ENCODE measurements at places on chromosomes 1 and 21.

DNA sequence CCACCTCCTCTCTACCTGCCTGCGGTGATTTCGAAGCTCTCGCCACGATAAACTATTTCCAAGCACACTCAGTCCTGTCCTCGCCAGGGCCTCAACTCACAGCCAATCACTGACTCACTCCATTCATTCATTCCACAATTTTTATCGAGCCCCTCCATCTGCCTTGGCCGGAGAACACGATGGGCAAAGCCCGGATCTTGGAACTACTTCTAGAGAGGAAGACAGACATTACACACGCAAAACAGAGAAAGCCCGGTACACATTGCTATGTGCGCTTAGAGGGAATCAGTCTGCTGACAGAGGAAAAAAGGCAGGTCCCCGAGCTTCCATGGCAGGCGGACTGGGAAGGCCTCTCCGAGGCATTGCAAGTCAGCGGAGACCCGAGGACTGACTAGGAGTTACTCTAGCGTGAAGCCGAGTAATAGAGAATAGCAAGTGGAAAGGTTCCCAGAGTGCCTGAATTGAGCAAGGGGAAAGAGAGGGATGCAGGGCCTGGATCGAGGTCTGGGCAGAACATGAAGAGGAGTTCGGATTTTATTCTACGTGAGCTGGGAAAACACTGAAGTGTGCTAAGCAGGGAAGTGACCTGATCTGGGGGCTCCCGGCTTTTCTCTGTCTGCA is 54.2 kb upstream of the DNAJC6 start:
- DNase-seq = peak; percentile 60

- no peak for DNase-seq
These were observed 4.1 kb downstream of the ABCD3 start for GRCh38 chr1:94422115-94422820.

DNA sequence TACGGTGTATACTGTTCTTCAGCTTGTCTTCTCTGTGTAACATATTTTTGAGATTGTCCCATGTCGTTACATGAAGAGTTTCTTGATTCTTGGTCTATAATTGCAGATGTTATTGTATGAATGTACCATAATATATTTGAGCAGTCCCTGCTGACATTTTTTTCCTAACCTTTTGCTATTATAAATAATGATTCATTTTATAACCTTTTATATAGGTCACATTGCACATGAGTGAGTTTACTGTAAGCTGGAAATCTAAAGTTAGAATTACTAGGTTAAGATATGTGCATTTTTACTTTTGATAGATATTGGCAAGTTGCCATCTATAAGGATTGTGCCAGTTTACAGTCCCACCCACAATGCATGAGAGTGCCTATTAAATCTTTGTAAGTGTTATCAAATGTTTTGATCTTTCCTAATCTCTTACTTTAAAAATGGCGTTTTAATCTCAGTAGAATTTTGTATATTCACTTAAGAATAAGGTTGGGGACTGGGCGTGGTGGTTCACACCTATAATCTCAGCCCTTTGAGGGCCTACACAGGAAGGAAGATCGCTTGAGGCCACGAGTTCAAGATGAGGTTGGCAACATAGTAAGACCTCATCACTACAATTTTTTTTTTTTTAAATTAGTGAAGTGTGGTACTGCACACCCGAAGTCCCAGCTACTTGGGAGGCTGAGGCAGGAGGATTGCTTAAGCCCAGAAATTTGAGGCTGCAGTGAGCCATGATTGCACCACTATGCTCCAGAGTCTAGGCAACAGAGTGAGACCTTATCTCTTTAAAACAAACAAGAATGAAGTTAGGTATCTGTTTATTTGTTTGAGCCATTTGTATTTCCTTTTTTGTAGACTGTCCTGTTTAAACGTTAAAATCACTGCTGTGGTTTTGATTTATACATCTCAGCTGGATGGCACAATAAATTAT is 36.5 kb downstream of the ZMYM1 start:
- DNase-seq = peak; percentile 13

DNA sequence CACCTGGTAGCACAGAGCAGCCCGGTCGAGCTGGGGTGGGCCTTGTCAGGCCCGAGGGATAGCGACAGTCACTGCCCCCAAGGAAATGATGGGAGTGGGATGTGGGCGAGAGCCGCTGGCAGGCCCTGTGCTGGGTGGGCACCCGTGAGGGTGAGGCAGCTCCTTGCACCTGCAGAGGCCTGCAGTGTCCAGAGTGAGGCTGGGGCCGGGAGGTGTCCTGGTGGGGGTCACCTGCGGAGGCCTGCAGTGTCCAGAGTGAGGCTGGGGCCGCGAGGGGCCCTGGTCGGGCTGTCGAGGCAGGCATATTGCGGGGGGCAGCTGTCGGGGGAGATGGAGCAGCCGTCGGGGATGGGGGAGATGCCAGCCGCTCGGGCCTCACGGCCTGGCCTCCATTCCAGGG is 49.5 kb downstream of the SLC19A1 start:
- no peak for DNase-seq

DNA sequence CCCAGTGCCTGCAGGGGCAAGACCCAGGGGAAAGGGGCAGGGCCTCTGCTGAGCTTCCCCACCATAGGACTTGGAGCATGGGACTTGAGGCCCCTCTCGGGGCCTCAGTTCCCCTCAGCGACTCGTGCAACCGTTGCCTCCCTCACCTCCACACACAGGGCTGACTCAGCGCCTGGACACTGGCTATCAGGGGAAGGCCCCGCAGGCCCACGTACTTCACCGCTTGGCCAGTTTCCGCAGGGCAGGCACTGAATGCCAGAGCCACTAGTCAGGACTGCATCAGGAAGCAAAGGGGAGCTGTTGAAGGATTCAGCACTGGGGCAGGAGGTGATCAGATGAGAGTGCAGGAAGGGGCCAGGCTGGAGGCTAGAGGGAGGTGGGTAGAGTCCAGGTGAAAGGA is 15.5 kb upstream of the FAM131C start:
- no peak for DNase-seq

GRCh38 chr1:181095763-181096184 is 7.3 kb downstream of the IER5 start:
- DNase-seq = no peak

GRCh38 chr1:162422662-162423375 is 10.9 kb upstream of the SH2D1B start:
- peak; percentile 69 for DNase-seq

GRCh38 chr1:5975133-5975880 is 16.9 kb downstream of the NPHP4 start:
- peak; percentile 75 for DNase-seq

DNA sequence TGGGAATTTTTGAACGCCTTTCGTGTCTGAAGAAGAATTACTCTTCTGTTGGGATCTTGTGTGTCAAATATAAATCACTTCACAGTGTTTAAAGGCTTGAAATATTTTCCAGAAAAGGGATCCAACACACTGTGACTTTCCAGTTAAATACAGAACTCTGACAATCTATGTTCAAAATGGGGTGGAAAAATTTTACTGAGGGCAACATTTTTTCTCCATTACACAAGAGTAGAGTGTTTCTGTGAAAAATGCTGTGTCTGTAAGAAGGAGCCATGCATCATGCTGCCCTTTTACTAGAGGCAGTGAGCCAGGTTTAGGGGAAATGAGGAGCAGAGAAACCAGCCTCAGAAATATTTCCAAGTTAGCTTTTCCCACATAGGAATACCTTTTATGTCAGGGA is 86.5 kb downstream of the VPS13D start:
- no peak for DNase-seq

DNA sequence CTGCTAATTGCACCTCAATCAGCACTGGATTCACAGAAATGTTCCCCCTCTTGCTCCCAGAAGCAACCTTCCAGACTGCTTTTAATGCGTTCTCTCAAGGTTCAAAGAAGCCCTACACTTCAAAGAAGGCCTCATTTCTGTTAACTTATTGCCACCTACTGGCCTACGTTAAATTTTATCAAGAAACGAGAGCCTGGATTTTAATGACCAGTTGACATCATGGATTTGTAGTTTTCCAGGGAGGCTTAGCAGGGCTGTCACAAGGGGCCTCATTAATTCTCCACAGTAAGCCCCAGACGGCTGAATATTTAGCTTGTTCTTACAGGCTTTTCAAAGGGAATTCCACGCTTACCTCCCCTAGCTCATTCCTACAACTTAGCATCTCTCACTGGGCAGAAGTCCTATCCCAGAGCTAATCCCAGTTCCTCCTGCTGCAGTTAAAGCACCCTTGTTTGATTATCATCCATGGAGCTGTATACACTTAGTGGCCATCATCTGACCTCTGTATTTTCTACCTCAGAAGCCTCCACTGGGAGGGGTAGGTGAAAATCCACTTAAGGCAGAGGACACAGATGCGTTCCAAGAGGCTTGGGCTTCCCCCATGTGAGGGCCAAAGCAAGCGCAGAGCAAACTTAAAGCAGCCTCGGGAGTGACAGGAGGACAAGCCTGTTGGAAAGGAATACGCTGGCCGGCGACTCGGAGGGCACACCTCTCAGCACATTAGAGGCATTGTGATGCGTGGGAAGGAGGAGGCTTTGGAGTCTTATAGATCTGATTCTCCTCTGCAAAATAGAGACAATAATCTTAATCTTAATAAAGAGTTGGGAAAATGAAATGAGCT is 32.2 kb upstream of the CYP4X1 start:
- peak; percentile 28 for DNase-seq

- no peak for DNase-seq
These were observed 132.0 kb upstream of the C1orf21 start for GRCh38 chr1:184254849-184255248.

GRCh38 chr1:52240592-52241210 is 98.8 kb downstream of the ZFYVE9 start:
- DNase-seq = peak; percentile 5

DNA sequence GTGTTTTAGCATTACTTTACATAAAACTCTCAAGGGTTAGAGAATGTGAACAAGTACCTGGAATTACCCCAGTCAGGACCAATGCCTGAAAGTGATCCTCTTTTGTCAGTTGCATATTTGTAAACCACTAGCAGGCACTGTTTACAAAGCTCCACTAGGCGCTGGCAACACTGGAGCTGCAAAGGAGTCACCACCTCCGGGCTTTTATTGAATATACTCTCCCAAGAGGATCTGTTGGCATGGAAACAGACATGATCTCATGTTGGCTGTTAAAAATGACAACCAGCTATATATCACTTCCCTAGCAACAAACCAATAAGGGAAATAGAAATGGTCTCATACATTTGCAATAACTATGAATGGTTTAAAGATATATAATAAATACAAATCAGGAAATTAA is 116.0 kb downstream of the TTLL7 start:
- DNase-seq = no peak

GRCh38 chr1:181044449-181044966 is 10.7 kb downstream of the MR1 start:
- DNase-seq = no peak

- DNase-seq = no peak
These were observed 411.0 kb downstream of the LMO4 start for GRCh38 chr1:87739704-87740103.

DNA sequence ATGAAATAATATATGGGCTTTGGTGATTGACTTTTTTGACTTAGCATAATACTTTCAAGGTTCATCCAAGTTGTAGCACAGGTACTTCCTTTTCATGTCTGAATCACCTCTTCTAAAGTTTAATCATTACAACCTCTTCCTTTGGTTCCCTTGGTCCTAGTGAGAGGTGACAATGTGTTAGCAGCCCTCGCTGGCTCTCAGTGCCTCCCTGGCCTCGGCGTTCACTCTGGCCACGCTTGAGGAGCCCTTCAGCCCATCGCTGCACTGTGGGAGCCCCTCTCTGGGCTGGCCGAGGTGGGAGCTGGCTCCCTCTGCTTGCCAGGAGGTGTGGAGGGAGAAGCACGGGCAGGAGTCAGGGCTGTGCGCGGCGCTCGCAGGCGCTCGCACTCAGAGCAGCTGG is 13.0 kb upstream of the RCAN3 start:
- no peak for DNase-seq

DNA sequence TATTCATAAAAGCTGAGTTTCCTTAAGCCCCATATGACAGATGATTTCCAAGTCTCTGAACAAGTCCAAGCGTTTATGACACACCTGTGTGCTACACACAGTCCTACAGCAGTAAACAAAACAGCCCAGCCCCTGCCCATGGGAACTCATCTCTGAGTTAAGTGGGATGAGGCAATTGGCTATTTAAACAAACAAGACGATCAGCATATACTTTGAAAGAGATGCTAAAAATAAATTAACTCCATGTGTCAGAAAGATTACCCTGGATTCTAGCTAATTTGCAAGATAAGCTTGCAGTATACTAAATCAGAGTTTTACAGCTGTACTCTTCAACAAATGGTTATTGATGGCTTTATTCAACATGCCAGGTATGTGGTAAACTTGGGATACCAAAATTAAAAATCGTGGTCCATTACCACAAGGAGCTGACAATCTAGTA is 7.0 kb downstream of the PSMG1 start:
- no peak for DNase-seq

DNA sequence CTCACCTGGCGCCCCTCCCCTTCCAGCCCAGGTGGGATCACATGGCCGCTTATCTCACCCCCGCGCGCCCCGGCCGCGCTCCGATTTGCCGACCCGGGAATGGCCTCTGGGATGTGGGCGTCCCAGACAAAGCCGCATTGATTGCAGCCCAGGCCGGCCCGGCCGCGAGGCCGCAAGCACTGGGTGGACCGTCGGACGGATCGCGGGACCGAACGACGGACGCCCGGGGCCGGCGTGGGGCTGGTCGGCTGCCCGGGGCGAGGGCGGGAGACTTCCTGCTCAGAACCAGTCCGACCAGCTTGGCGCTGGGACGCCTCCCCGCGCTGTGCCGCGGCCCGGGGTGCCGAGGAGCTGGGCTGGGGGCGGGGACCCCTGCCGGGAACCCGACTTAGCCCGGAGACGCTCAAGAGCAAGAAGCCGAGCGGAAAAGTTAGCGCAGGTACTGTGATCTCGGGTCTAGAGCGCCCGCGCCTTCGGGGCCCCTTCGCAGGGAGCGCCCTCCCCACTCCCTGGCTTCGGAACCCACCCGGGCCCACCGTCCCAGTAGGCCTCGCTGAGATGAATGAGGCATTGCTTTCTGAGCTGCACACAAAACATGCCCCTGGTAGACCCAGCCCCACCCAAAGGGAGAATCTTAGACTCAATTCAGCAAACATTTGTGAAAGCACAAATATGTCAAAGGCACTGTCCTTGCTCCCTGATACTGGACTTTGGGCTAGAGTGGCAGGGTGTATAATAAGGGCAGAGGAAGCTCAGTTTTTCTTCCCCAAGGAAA is 415 bp upstream of the LAD1 start:
- no peak for DNase-seq

DNA sequence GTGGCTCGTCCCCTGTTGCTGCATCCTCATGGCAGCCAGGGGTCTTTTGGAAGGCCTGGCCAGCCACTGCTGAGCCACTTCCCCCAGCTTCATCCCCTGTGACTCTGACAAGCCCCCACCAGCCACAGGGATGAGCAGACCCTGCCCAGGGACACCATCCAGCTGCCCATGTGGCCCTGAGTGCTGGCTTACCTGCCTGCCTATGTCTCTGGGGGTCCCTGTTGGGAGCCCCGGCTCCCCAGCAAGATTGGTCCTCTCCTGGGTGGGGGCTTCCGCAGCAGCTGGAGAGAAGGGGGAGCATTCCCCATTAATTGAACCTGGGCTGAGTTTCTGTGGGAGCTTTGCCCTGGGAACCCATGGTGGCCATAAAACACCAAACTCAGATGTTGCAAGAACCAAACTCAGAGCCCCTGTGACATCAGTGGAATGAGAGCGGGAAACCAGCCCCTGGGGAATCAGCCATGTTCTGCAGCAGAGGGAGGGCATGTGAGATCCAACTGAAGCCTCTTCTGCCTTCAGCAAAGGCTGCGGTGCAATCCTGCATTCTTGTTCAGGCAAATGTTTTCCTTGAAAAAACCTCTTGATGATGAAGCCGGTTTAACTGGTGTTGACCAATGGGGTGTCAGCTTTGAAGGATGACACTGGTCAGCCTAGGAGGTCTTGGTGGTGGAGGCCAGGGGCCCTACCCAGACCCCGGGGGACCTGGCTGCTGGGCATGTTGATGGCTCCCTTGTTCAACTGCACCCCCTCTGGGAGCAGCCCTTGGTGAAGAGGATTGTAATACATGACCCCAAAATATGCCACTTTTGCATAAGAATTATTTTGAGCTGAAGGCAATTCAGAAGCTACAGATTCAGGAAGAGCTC is 28.3 kb upstream of the COL18A1 start:
- no peak for DNase-seq

Data from hematopoietic multipotent progenitor cell treated with erythropoietin and hydrocortisone succinate and interleukin-3 and kit ligand, for 6 days (in vitro differentiated cells).